ENCODE measurements at places on chromosomes 5 and 9. TPM values are rescaled to one million over a fixed set of nuclear protein-coding genes. Genes with fewer than 3 reads are reported as not detected.

The TLX3 gene
- total RNA-seq = not detected

The FAM169A gene
- total RNA-seq = under 0.01 TPM

The POLR3G gene
- 2.8 TPM for total RNA-seq

The DDX4 gene
- not detected for total RNA-seq

The LECT2 gene
- total RNA-seq = not detected

The SH3RF2 gene
- total RNA-seq = 0.59 TPM

The GFI1B gene
- not detected for total RNA-seq

Measured in smooth muscle cell of the coronary artery (primary cell).